Kidney (tissue), 22 donors: ENCODE measurements at places on chromosomes 2 and 18.

DNA sequence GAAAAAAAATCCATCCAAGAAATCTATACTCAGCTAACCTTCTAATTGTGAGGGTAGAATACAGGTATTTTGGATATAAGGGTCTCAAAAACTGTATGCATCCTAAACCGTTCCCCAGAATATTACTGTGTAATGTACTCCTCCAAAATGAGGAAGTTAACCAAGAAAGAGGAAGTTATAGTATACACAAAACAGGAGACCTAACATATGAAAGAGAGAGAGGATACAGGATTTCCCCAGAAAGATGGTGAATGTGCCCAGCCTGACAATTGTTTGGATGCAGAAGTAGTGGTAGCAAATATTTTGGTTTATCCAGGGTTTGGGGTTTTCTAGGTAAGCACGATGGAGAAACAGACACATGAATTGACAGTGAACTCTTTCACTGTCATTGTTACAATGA lies 50.6 kb downstream of the GALNT3 start:
- DNase-seq = no peak

DNA sequence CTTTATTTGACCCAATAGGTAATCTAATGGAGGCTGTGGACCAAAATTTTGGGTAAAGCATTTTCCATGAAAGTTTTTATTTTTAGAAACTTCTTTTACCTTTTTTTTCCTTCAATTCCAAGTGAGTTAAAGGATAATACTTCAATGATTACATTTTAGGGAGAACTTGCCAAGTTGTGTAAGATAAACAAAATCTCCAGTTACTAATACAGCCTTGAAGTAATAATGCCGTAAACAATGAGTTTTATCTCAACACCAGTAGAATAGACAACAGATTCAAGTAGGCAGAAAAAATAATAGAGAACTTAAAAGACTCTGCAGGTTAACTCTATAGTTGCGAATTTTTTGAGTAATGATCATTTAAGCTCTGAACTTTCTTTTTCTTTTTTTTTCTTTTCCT lies 807.4 kb downstream of the CNTNAP5 start:
- no peak for DNase-seq

DNA sequence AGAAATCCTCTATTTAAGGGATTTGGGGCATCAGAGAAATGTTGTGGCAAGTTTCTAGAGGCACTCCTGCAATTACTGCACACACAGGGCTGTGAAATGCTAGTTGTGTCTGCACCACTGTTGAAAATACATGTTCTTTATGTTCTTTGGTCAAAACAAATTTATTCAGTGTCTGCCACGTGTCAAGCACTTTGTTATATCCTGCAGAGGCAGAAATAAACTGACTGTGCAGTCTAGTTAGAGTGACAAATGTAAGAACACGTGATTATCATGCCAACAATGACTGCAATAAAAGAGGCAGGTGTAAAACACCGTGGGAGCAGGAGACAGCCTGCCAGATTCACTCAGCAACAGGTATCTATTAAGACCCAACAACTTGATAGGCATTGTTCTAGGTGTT lies 423.3 kb downstream of the LRP1B start:
- DNase-seq = no peak

GRCh38 chr2:109098251-109098920 lies 30.6 kb upstream of the SH3RF3 start:
- peak; percentile 29 for DNase-seq

DNA sequence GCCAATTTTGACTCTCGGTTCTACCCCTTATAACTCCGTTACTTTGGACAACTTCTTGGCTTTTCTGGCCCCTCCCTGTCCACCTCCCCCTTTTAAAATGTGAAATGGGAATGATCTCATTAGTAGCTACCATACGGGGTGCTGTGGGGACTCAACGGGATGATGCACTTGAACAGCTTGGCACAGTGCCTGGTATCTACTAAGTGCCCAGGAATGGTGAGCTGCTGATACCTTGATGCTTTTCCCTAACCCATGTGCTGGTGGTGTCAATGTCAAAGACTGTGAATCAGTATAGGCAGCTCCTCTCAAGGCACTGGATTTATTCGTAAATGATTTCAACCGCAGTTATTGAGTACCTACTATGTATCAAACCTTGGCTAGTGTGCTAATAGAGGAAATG lies 204.2 kb downstream of the LOXHD1 start:
- no peak for DNase-seq

DNA sequence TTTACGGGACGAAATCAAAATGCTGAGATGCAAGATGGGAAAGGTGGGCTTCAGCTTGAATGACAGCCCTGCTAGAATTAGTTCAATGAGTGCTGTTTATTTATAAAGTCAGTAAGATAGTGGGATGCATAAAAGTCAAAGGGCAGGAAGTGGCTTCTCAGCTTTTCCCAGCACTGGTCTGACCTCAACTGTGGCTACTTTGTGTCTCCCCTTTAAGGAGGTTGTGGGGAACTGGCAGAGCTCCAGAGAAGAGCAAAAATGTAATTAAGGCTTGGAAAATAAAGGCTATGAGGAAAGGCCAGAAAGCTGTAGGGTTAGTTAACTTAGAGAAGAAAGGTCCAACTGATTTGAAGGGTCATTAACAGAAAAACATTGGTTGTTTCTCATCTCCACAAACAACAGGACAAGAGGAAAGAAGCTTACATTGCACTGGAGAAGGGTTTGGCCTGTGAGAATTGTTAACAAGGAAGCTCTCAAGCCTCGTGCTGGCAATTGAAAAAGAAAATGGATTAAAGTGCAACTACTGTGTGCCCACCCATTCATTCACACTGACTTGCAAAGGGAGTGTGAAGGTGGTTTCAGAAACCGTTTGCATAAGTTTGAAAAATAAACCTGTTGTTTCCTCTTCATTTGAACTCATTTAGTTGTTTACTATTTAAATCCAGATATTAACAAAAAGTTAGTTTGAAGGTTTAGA lies 68.8 kb upstream of the CD28 start:
- DNase-seq = no peak

DNA sequence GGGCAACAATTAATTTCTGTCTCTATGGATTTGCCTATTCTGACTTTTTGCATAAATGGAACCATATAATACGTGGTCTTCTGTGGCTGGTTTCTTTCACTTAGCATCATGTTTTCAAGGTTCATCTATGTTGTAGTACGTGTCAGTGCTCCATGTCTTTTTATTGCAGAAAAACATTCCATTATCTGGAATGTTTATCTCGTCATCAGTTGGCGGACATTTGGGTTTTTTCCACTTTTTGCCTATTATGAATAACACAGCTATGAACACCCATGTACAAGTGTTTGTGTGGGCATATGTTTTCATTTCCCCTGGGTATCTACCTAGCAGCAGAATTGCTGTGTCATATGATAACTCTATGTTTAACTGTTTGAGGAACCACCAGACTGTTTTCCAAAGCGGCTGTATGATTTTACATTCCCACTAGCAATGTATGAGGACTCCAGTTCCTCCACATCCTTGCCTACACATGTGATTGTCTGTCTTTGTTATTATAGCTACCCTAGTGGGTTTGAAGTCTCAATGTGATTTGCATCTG lies 49.9 kb downstream of the MYO7B start:
- no peak for DNase-seq

- DNase-seq = no peak
Observed at GRCh38 chr2:200945395-200945729, 18.1 kb downstream of the ORC2 start.

DNA sequence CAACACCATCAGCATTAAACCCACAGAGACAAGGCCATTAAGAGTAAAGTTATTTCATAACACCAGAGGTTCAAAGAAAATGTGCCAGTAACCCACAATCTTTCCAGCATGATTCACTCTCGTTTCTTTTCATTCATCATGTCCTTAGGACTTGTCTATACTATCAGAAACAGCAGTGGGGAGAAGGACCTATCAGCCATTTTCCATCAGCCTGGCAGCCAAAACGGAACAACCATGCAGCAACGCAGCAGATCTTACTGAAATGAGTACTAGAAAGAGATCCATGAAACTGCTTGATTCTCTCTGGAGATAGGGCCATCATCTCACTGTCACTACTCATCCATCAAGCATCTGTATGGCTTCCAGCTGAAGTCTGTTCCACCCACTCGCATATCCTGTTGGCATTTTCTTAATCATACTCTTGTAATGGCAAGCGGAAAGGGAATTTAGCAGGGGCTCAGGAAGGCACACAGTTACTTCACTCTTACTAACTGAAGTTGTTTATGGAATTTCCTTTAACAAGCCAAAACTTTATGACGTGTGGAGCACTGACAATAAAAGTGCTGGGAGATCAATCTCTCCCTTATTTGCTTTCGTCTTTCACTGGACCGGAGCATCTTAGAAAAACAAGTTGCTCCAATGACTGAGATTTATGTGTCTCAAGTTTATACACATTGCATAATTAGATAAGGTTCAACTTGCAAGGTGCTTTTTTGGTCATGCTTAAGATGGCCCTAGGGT lies 69.7 kb downstream of the EPHA4 start:
- no peak for DNase-seq

- DNase-seq = no peak
Observed at GRCh38 chr18:13680612-13681011, 45.7 kb downstream of the FAM210A start.

- DNase-seq = no peak
Observed at GRCh38 chr2:221629468-221629867, 57.4 kb upstream of the EPHA4 start.

DNA sequence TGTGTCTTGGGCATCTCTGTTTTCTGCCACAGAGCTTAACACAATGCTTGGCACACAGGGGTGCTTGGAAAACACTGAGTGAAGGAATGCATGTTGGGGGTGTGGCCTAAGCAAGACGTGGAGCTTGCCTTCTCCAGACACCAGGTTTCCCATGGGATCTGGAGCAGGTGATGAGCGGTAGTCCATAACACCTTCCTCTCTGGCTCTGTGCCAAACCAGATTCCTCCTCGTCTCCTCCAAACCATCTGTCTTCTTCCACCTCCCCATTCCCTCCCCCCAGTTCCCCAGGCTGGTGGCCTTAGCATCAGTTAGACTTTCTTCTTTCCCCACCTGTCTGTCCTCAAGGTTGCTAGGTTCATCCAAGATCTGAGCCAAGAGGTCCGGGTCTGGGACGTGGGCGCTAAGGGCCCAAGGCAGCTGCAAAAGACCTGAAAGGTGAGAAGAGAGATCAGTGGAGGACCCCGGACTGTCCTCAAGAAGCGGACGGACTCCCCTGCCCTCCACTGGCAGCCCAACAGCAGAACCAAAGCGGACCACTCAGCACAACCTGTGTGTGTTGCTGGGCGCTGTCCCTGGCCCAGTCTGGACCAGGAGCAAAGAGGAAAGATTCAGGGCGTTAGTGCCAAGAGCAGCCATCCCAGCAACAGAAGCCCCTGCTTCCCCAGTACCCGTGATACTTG lies 1.2 kb upstream of the ITM2C start:
- no peak for DNase-seq

- DNase-seq = peak; percentile 48
Observed at GRCh38 chr18:8982416-8983183, 119.9 kb upstream of the NDUFV2 start.

GRCh38 chr2:45399040-45399784 lies 211.9 kb downstream of the SRBD1 start:
- no peak for DNase-seq

DNA sequence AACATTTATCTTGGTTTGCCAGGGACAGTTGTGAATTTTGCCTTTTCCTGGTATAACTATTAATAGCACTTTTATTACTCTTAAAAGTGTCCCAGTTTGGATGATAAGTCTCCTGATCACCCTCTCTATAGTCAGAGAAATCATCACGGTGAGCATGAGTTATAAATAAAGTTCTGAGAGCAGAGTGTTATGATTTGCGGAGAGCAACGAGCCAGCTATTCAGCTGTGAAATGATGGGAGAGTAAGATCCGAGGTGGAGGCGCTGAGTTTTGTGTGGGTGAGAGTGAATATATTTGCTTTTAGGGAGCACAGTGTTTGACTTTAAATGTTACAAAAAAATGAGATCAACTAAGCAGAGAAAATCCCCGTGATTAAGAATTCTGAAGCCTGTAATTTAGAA lies 179.6 kb downstream of the DSC3 start:
- no peak for DNase-seq

DNA sequence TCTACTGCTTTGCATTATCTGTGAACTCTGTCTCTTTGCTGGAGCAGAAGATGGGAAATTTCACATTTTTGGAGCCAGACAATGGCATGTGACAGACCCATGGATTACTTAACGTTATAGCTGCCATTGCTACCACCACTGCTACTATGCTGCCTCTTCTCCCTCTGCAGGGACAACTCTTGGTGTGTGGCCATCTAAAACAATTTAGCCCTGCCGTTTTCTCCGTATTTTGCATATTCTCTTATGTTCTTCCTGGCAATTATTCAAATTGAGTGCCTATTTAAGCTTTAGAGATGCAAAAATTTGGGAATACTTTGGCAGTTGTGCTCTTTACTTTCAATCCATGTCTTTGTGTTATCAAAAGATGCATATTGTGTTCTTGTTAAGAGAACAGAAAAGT lies 386.8 kb downstream of the XIRP2 start:
- no peak for DNase-seq

- no peak for DNase-seq
Observed at GRCh38 chr2:236155406-236155805, 12.8 kb downstream of the GBX2 start.

- DNase-seq = no peak
Observed at GRCh38 chr2:148582679-148583511, 61.7 kb upstream of the EPC2 start.

DNA sequence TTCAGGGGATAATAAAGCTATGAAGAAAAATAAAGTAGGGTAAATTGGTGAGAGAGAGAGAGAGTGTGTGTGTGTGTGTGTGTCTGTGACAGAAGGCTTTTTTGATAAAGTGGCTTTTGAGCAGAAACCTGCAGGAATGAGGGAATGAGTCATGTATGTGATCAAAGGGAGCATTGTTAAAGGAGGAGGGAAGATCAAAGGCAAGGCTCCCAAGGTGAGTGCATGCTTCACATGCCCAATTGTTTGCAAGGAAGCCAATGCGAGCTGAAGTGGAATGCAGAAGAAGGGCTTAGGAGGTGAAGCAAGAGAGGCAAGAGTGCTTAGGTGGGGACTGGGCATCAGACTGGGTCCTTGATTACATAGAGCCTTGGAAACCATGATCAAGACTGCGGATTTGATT lies 96.8 kb downstream of the DNAH6 start:
- DNase-seq = no peak

DNA sequence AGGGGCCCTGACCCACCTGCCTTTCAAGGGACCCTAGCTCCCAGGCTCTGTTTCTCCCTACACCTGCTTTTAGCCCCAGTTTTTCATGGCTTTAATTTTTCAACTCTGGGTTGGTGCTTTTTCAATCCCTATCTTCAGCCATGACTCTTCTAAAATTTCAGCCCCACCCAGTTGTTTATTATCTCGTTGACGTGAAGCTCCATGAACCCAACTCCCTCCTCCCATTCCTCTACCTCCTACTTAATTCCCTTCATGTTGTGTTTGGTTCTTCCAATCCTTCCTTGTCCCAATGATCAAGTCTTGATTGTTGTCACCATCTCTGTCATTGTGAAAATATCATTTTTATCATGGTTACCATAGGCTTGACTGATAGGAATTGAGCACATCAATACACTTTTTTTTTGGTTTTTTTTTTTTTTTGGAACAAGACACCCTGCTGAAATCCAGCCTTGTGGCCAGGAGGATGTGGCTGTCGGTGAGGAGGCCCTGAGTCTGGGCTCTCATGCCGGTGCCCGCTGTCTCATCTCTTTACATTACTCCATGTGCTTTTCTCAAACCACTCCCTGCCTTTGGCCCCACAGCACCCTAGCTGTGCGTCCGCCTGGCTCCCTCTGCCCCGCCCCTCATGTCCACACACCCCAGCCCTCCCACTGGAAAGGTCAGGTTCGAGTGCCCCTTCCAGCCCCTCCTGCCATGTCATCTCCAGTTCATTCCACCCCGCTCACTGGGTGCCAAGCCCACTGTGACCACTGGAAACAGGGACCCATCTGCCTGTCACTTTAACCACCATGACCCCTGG lies 39.3 kb downstream of the NAPG start:
- DNase-seq = no peak
